Skin of body (tissue), 3 donors: ENCODE measurements at places on chromosomes 7 and 10.

DNA sequence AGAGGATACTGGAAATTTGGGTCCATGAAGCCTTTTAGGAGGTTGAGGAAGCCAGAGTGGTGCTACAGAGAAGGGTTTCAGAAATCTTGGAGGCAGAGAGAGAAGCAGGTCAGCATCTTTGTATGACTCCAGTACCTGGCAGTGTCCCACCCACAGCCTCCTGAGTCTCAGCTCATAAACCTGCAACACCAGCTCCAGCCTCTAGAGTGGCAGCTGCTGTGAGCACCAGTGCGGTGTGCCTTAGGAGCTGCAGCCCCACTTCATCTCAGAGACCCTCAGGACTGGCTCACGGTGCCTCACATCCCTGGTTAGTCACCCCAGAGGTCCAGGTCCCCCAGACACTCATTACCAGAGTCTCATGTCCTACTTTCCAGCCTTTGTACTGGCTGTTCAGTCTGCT lies 84.8 kb upstream of the PRKAR2B start:
- DNase-seq = no peak

DNA sequence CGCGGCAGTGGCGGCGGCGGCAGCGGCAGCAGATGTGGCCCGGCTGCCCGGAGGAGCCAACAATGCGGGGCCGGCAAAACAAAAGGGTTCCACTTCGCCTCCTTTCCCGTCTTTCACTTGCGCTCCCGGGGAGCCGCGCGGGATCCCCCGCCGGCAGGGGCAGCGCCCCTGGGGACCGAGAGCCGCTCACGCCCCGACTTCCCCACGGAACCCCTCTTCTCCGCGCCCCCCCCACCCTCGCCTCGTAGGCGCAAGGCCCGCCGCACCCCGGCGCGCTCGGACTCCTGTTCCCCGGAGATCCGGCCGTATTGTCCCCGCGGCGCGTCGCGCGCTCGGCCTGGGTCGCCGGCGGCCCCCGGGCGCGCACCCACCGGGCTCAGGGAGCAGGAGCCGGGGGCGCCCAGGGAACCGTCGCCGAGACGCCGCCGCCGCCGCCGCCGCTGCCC lies 854 bp downstream of the CTBP2 start:
- no peak for DNase-seq

DNA sequence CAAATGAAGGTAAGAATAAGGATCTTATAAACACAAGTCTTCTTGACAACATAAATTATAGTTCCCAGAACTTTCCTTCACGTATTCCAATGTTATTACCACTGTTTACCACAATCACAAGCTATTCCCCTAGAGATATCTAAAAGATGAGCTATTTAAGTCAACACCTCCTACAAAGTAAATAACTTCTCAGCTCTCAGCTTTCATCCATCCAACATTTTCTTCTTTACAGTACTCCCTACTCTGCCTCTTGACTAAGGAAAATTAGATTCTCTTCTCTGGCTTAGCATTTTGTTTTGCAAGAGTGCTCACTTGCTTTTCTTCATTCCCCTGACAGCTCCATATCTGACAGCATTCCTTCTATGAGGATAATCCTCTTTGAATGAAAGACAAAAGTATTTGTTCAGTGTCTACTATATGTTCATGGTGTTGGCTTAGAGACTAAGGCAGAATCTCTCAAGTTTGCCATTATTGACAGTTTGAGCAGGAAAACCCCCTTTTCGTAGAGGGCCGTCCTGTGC lies 93.0 kb upstream of the IL6 start:
- DNase-seq = no peak

- DNase-seq = no peak
These were observed 10.6 kb downstream of the AP3M1 start for GRCh38 chr10:74139981-74140380.

DNA sequence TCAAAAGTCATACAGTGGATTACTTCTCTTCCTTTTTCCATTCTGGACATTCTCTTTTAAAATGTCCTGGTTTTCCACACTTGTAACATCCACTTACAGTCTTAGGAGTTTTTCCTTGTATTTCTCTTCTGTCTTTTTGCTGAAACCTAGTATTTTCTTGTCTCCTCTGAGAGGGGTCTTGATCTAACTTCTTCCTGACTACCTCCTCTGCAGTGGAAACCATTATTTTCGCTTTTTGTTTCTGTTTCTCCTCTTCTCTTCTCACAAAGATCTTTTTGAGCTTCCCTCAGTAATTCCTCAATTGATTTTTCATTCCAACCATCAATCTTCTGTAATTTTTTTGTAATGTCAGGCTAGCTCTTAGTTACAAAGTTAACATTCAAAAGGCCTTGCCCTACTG lies 23.7 kb upstream of the ELOVL3 start:
- DNase-seq = no peak

GRCh38 chr10:15311569-15312280 lies 59.4 kb downstream of the FAM171A1 start:
- DNase-seq = no peak
